AG04450 (cell line): ENCODE measurements at places on chromosomes 16 and 17. TPM values are rescaled to one million over a fixed set of nuclear protein-coding genes. Genes with fewer than 3 reads are reported as not detected.

GRCh38 chr16:62967163-62967562 is 930.9 kb upstream of the CDH8 start:
- DNase-seq: no peak

DNA sequence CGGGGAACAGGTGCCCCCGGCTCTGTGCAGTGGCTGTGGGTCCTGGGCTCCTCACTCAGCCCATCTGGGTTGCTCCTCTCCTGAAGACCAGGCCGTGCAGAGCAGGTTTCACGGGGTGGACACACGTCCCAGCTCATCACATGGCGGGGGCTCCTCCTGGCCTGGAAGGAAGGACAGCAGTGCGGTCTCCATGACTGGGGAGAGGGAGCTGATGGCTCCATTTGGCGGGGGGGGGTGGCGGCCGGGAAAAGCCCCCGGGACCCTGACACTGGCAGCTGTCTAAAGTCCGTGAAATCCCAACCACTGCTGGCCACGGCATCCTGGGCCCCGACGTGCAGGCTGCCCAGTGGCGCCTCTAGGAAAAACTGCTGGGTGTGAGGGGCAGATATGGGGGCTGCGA is 19.0 kb downstream of the SOX8 start:
- no peak for DNase-seq

GRCh38 chr16:68283801-68284598 is 19.7 kb downstream of the SLC7A6 start:
- DNase-seq: no peak

GRCh38 chr16:74999219-74999608 is 390 bp downstream of the ZNRF1 start:
- no peak for DNase-seq

DNA sequence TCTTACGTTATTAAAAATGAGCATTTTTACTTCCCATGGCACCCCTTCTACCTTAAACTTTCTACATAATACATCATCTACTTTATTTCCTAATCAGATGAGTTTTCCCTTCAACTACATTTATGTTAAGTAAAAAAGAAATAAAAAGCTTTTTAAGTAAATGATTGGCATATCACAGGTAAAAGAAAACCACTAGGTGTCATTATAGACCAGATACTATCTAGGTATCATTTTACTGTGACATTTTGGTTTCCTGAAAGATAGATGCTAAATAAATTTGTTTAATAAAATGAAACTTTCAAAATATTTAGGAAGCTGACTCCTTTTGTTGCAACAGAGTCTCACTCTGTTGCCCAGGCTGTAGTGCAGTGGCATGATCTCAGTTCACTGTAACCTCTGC is 3.8 kb upstream of the CMTM1 start:
- DNase-seq: no peak

Gene KRTAP3-1
- polyA plus RNA-seq: not detected in 2 replicates
